ENCODE measurements at places on chromosomes 11 and 22. TPM values are rescaled to one million over a fixed set of nuclear protein-coding genes. Genes with fewer than 3 reads are reported as not detected.
A peak's percentile ranks its signal among the peaks of the same experiment; 100 is the strongest.

- DNase-seq: no peak
Observed at GRCh38 chr11:7451520-7451919, 33.8 kb upstream of the OLFML1 start.

DNA sequence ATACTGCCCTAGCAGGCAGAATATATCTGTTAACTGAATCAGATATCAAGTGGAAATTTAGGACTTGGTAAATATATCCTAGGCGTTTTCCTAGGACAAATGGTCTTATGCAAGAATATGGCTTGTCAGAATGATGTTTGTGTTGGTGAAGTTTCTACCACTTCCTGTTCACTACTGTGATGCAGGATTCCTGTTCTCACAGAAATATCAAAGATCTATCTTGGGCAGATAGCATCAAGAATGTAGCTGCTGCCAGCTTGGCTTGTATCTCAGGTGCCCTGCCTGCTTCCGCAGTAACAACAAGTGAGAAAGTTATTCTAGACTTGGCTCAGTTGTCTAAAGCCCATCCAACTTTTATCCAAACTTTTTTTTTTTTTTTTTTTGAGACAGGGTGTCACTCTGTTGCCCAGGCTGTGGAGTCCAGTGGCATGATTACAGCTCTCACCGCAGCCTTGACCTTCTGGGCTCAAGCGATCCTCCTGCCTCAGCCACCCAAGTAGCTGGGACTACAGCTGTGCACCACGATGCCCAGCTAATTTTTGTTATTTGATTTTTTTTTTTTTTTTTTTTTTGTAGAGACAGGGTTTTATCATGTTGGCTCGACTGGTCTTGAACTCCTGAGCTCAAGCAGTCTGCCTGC, 61.3 kb downstream of the PPME1 start:
- DNase-seq: no peak

BTBD18 gene
- not detected for total RNA-seq

- DNase-seq: no peak
Observed at GRCh38 chr11:36109850-36110606, 166.2 kb downstream of the LDLRAD3 start.

GRCh38 chr22:21989049-21989448, 6.5 kb upstream of the TOP3B start:
- peak; percentile 47 for DNase-seq

GRCh38 chr11:83715927-83716535, 429.9 kb upstream of the CCDC90B start:
- DNase-seq: no peak

GRCh38 chr22:17998913-17999312, 25.4 kb downstream of the MICAL3 start:
- DNase-seq: no peak

GRCh38 chr11:108432783-108433182, 34.5 kb downstream of the C11orf65 start:
- DNase-seq: peak; percentile 1

GRCh38 chr11:24697522-24698111, 200.8 kb downstream of the LUZP2 start:
- DNase-seq: no peak

- no peak for DNase-seq
Observed at GRCh38 chr22:48535868-48536540, 1291.7 kb downstream of the BRD1 start.

TEX12 gene
- total RNA-seq: 2.3 TPM
